B cell (primary cell): ENCODE measurements at places on chromosomes 5 and 9. TPM values are rescaled to one million over a fixed set of nuclear protein-coding genes. Genes with fewer than 3 reads are reported as not detected.

GRCh38 chr5:139369181-139369580, 13.9 kb downstream of the SLC23A1 start:
- DNase-seq = no peak
- H3K36me3 ChIP-seq = peaks cover 61% of the 10 kb centered on the region
- H3K4me1 ChIP-seq = no peaks in the 10 kb centered on the region
- H3K27me3 ChIP-seq = no peaks in the 10 kb centered on the region

GRCh38 chr5:178507151-178507932, 82.9 kb downstream of the COL23A1 start:
- H3K4me1 ChIP-seq = no peaks in the 10 kb centered on the region
- H3K36me3 ChIP-seq = no peaks in the 10 kb centered on the region
- H3K4me3 ChIP-seq = no peak overlapping the region
- no peak for DNase-seq

GRCh38 chr9:70013598-70014196, 30.0 kb upstream of the MAMDC2 start:
- H3K4me1 ChIP-seq = no peaks in the 10 kb centered on the region
- H3K4me3 ChIP-seq = no peak overlapping the region
- no peak overlapping the region for H3K27ac ChIP-seq
- H3K36me3 ChIP-seq = no peaks in the 10 kb centered on the region

Gene GRM6
- total RNA-seq = not detected in 2 replicates

DNA sequence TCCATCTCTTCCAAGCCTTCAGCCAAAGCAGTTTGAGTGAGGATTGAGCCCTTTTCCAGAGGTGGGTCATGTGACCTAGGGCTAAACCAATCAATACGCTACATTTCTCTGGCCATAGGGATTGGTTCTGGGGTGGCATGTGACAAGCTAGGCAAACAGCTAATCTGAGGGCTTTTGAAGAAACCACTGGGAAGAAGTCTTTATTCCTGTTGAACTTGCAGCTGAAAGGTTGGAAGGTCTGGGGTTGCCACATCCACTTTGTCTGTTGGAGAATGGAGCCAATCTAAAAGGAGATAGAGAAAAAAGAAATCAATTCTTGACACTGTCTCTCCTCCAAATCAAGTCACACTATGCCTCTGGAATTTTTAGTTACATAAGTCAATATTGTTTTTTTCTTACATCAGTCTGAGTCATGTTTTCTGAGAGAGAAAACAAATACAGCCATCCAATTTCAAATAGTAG, 637.8 kb upstream of the WWC1 start:
- H3K36me3 ChIP-seq = no peaks in the 10 kb centered on the region
- no peaks in the 10 kb centered on the region for H3K27me3 ChIP-seq
- no peak overlapping the region for H3K4me3 ChIP-seq
- H3K4me1 ChIP-seq = no peaks in the 10 kb centered on the region
